SJSA1 (cell line): ENCODE measurements at places on chromosomes 16 and 17. TPM values are rescaled to one million over a fixed set of nuclear protein-coding genes. Genes with fewer than 3 reads are reported as not detected.

GRCh38 chr16:73196670-73197069, 148.7 kb upstream of the ZFHX3 start:
- peak; percentile 66 for DNase-seq

- no peak for DNase-seq
These were observed 212.7 kb upstream of the PMFBP1 start for GRCh38 chr16:72384651-72385050.

DNA sequence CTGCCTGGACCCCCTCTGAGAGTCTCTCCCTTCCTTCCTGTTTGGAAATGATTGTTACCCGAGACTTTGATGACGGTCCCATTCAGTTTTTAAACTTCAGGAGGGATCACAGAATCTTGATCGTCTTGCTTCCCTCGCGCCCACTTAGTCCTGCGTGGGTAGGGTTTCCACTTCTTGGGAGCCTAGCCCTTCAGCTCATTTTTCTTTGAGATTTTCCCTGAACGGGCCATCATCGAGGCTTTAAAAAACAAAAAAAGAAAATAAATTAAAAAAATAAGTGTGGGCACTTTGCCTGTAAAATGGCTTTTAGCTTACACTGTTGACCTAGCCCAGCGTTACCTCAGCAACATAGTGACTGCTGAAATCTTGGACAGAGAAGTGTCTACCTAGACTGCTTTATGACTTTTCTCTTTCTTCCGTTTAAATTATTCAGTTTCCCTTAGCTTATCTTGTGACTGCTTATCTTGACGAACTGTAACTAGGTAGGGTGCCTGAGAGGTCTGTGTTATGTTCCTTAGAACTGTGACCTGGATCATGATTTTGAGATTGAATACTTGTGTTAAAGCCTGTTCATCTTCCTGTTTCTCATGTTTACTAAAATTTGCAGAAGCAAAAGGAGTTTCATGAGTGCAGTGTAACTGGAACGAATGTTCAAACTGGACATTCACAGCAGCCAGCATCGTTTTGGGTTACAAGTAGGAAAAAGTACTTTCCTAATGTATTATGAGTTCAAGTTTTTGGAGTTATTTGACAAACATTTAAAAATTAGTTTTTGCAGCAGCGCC, 874 bp downstream of the WWP2 start:
- DNase-seq = no peak

Gene KRT20
- not detected in 2 replicates for total RNA-seq

GRCh38 chr17:7654832-7655540, 4.3 kb downstream of the ATP1B2 start:
- DNase-seq = no peak

DNA sequence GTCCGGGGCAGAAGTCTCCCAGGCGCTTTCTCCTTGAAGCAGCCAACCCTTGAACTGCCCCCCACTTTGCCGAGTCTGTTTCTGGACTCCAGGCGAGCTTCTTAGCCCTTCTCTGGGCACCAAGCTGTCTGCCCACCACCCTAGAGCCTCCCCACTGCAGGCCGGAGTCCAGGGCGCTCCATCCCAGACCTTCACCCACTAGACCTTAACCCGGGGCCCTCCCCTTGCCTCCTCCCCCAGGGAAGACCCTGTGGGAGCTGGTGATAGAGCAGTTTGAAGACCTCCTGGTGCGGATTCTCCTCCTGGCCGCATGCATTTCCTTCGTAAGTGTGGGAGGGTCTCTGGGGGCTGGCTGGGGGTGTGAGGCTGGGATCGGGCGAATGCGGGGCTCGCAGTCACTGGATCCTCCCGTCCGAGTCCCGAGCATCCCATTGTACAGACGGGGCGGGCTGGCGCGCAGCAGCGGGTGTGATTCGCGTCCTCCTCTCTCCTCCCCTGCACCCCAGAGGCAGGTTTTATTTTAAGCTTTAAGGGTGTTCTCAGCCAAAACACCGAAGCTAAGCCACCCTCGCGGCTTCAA, 1.1 kb downstream of the ATP2A1 start:
- DNase-seq = no peak

GRCh38 chr17:28494445-28495188, 11.5 kb upstream of the FOXN1 start:
- DNase-seq = peak; percentile 73

Gene ALOX15B
- not detected in 2 replicates for total RNA-seq

DNA sequence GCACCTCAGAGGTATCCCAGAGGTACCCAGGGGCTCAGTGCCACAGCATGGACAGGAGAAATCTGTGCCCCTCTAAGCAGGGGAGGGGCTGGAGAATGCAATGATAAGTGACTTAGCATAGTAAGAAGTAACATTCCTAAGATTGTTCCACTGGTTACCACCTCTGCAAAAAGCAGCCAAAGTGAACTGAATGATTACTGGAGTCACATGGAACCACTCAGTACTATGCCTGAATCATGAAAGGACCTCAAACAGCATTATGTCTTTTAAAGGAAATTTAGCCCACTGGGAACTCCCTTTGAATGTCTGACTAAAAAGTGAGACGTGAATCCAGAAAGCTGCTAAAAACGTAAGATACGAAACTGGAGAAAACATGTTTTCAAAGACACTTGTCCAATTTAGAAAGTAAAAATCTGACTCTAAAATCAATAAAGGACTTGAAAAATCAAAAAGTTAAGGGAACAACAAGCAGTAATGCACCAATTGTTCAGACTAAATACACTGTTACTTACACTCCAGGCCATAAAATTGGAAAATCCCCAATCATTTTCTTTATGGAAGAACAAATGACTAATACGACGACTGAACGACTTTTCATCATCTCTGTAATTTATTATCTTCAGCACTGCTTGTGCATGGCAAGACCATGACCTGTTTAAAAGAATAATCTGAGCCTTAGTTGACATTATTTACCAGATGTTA, 38.6 kb downstream of the LITAFD start:
- DNase-seq = no peak

DNA sequence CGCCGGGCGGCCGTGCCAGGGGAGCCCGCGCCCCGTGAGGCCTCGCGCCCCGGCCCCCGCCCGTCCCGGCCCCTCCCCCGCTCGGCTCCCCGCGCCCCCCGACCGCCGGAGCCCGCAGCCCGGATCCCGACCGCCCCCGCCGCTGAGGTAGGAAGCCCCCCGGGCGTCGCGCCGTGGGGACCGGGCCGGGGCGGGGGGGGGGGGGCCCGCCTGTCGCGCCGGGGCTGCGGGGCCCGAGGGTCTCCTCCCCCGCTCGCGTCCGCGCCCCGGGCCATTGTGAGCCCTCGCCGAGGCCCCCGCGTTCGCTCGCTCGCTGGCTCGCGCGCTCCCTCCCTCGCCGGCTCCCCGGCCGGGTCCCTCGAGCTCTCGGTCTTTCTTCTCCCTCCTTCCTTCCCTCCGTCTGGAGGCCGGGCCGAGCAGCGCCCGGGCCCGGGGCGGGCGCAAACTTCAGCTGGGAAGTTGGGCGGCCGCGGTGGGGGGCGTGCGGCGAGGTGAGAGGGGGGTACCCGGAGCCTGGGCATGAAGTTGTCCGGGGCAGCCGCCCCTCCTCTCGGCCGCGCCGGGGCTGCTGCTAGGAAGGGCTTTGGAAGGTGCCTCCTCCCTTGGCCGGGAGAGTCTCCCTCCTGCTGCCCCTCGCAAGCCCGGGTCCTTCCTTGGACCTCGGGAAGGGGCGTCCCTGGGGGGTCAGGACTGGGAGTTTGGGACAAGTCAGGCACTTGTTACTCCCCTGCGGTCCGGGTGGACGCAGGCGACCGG, 419 bp downstream of the GLIS2 start:
- no peak for DNase-seq

GRCh38 chr16:66677836-66678235, 18.7 kb downstream of the CMTM4 start:
- no peak for DNase-seq

Gene SPNS3
- total RNA-seq = not detected in 2 replicates

- DNase-seq = no peak
These were observed 367.4 kb downstream of the SEC14L1 start for GRCh38 chr17:77508047-77508715.

Gene HOXB7
- 23.0 and 28.4 TPM in 2 replicates for total RNA-seq
